ENCODE measurements at places on chromosomes 7 and 10.

DNA sequence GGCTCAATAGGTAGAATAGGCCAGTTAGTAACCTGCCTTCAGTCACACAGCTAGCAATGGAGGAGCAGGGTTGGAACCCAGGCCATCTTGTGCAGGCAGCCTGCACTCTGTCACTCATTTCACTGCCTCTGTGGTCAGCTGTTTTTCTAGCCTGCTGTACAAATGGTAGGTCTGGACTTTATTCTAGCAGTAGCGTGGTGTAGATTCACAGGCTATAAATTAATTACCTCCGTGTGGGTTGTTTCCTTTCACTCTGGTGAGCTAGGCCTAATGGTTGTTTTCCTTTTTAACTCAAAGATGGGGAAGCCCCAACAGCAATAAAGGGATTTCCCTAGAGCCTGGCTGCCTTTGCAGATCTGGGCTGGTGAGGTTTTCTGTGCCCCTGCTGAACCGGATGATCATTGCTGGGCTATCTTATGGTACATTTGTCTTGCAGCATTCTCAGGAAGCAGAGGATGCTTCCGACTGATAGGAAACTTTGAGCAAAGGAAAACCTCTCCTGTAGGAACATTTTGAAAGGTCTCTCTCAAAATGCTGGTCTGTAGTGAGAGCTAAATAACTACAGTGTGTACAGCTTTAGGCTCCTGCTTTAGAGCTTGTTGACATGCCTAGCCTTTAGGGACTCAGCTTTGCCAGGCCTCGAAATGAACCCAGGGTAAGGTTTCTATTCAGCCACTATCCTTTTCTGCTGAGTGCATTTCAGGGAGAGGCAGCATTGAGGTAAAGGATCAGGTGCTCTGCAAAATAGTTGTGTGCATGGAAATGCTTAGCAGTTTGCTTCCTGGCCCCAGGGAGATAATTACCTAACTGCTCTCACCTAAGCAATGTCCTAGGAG, 157.4 kb downstream of the ST7 start:
- no peak for DNase-seq

- DNase-seq = no peak
These were observed 742.3 kb downstream of the TNS3 start for GRCh38 chr7:46839651-46840050.

- no peak for DNase-seq
These were observed 271.2 kb downstream of the ARHGAP12 start for GRCh38 chr10:31657434-31657872.

DNA sequence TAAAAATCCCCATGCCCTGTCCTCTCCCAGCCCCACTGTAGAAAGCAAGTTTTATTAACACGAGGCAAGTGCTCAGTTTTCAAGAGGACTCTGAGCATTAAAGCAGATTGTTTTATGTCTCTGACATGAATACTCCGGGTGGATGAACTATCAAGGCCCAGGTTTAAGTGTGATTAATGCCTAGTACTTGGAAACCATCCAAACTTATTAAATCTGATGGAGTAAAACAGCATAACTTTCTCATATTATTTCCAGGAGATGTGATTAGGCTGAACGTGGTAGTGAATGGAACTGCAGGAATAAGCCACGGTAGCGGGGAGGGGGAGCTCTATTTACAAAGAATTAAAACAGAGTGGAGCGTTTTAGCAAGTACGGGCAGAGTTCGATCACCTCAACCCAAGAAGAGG, 144.2 kb upstream of the RNF32 start:
- DNase-seq = peak; percentile 98

GRCh38 chr7:53383131-53383530, 347.7 kb downstream of the POM121L12 start:
- DNase-seq = no peak

DNA sequence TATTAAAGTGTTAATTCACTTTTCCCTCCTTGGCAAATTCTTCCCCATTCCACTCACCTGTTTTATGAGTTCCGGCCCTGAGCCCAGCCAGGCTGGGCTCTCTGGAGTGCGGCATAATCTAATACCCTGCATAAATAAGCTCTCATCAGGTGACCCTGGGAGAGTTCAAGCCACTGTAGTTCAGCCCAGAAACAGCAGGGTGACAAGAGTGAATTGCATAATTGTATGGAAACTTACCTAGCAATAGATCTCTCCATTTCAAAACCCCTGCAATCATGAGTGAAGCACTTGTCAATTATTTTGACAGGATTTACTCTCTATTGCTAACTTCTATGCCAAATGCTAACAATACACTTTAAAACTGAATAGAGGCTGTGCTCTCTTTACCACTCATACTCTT, 94.7 kb downstream of the OSBPL3 start:
- DNase-seq = no peak

DNA sequence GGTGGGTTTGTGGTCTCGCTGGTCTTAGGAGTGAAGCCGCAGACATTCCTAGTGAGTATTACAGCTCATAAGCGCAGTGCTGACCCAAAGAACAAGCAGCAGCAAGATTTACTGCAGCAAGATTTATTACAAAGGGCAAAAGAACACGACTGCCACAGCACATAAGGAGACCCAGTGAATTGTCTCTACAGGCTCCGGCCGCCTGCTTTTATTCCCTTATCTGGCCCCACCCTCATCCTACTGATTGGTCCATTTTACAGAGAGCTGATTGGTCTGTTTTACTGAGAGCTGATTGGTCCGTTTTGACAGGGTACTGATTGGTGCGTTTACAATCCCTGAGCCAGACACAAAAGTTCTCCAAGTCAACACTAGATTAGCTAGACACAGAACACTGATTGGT, 82.1 kb downstream of the VIPR2 start:
- DNase-seq = no peak

DNA sequence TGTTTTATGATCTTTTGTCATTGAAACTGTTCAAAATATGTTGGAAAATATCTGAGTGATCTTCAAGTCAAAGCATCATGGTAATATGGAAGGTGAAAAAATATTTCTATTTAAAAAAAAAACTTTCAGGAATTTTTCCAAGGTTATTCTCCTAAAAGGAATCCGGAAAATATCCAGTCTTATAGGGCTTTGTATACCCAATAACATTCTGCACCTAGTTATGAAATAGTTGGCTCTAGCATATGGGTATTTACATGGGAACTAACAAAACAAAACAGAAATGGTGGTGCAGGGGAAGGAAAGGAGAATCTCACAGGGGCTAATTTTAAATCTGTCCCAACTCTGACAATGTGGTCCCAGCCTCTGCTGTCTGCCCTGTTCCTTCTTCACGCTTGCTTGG, 167.1 kb upstream of the RHEB start:
- DNase-seq = no peak

DNA sequence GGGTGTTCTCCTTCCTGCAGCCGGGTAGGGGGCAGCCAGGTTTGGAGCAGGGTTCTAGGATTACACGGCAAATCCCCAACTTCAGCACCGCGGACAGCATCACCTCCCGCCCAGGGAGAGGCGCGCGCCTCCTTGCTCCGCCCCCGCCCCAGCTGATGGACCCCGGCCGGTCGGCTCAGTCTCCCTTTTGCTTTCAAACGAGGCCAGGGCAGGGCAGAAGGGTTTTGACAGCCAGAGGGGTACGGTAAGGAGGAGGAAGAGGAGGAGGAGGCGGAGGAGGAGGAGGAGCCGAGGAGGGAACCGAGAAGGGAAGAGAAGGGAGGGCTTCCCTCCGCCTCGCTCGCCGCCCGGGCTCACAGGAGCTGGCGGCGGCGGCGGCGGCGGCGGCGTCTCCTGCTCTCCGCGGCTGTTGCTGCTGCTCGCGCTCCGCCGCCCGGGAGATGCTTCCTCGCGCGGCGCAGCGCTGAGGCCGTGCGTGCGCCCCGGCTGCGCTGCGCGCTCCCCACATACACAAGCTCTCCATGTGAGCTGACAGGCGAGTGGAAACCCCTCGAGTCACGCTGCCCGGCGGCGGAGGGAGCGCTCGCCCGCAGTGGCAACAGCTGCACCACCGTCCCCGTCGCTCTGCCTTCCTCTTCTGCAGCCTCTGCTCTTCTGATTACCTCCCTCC, 615 bp upstream of the CNTNAP2 start:
- peak; percentile 79 for DNase-seq

GRCh38 chr7:109282726-109283125, 713.1 kb downstream of the DNAJB9 start:
- DNase-seq = no peak

GRCh38 chr10:132448248-132448731, 51.3 kb downstream of the PWWP2B start:
- no peak for DNase-seq

- peak; percentile 78 for DNase-seq
These were observed 444.7 kb downstream of the DGKB start for GRCh38 chr7:14457568-14458453.

GRCh38 chr10:130301021-130301892, 165.1 kb downstream of the GLRX3 start:
- DNase-seq = no peak

GRCh38 chr10:131683941-131684340, 216.9 kb upstream of the PPP2R2D start:
- no peak for DNase-seq

DNA sequence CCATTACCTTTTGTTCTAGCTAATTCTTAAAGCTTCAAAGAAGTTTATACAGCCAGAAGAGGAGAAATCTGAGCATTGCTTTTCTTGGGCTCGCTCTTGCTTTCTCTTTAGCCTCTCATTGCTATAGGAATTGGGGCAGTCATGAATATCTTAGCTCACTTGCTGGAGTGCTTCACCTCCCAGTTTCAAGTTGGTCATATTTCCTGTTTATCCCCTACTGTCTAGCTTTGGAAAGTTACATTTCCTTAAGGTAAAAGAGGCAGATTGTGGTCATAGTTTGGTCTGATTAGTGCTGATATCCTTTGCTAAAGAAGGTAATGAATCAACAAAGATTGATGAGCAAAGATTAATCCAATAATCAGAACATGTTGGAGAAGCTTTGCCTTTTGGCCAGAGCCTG, 77.7 kb upstream of the GLI3 start:
- no peak for DNase-seq

DNA sequence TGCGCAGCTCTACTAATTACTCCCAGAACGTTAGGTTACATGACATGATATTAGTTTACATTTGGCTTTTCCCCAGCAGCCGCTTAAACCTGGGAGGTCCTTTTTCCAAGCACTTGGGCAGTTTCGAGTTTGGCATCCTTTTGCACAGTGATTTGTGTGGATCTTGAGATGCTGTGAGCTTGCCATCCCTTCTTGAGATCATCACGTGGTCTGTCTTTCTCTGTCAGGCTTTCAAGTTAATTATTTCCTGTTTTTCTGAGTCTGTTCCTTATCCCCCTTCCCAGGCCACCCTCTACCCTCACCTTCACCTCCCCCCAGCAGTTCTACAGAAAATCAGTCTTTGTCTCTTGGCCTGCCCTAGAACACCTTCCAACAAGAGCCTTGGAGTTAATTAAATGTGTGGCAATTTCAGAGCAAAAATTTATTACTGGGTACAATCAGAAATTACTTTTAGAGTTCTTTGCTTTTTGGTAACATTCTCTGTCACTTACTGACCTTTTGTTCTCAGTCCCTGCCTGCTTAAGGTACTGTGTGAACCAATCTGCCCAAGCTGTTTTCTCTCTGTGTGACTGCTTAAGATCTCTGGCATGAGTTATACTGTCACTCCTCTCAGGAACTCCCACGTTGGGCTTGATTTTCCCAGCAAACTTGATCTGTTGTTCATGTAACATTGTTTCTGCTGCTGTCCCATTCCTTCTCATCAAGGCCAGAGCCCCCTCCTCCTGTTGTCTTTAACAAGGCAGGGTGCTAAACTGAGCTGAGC, 3.1 kb upstream of the SLF2 start:
- DNase-seq = no peak

DNA sequence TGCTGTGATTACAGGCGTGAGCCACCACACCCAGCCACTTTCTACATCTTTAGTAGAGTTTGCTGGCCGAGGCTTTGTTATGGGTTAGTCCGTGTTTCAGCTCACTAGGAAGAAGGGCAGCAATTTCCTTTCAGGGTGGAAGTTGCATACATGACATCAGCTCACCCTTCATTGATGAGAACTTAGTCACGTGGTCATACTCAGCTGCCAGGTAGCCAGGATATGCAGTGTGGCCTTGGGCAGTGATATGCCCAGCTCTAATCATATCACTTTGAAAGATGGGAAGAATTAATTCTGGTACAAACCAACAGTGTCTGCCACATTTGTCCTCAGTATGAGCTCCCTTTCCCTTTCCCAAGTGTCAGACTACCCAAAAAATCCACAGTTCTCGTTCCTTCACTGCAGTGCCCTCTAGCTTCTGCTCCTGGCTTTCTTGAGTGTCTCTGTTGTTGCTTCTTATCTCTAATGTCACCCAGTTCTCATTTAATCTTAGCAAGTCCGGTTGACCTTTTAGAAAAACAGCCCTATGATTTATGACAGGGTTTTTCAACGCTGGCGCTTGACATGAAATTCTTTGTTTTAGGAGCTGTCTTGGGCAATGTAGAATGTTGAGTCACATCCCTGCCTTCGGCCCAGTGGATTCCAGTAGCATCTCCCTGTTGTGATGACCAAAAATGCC, 108.7 kb upstream of the ITGB1 start:
- DNase-seq = no peak

- DNase-seq = no peak
These were observed 328.8 kb upstream of the MAGI2 start for GRCh38 chr7:79782256-79782655.

DNA sequence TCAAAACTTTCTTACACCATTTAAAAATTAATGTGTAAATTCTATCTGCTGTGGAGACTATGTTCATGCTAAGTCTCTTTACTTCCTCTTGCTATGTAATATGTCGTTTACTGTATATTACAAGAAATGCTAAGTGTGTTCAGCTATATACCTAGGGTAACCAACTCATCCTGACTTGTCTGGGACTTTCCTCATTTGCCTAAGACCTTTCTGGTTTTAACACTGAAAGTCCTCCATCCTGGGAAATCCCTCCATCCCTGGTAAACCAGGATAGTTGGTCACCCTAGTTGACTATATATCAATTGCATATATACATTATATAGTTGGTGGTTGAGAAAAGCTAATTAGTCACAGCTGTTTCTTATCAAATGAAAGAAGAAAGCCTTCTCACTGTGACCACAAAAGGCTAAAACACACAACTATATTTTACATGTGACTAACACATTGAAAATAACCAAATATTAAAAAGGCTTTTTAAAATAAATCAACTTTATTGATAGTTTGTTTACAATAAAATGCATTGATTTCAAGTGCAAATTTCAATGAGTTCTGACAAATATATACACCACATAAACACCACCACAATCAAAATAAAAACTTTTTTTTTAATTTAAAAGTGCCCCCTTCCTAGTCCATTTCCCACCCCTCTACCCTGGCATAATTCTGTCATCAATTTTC, 167.7 kb upstream of the INHBA start:
- no peak for DNase-seq

DNA sequence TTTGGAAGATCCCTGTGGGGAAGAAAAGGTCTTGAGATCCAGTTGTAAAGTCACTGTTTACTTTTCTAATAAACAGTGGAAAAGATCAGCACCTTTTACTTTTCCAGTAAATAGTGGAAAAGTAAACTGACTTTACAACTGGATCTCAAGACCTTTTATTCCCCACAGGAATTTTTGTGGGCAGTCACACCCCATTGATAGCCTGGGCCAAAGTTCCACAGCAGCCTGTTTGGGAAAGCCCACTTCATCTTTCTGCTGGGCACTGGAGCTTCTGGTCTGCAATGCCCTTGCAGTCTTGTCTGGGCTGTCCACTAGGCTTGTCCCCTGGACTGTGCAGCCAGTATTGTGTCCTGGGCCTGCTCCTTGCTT, 50.2 kb downstream of the ADCY1 start:
- no peak for DNase-seq
